Activated CD4-positive, alpha-beta T cell treated with anti-CD3 and anti-CD28 coated beads for 36 hours (primary cell): ENCODE measurements at places on chromosomes 3 and 15. TPM values are rescaled to one million over a fixed set of nuclear protein-coding genes. Genes with fewer than 3 reads are reported as not detected.

DNA sequence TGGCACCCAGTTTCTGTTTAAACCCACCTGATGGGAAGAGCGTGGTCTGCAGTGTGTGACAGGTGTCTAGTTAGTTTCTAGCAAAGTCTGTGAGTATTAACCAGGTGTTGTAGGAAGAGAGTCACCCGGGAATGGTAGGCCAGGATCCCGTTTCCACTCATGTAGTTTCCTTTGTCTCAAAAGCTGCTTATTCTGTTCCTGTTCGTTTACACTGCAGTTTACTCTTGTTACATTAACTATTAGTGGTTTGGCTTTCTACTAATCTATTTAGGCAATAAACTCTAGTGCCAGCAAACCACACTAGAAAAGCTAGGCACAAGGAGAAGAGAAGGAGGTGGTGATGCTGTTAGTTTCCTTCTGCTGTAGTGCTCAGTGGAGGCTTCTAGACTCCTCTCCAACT lies 32.7 kb downstream of the WDR76 start:
- peaks cover 55% of the 10 kb centered on the region for H3K36me3 ChIP-seq
- no peaks in the 10 kb centered on the region for H3K4me1 ChIP-seq
- H3K4me3 ChIP-seq = no peak overlapping the region
- H3K27me3 ChIP-seq = no peaks in the 10 kb centered on the region
- H3K27ac ChIP-seq = no peak overlapping the region

DNA sequence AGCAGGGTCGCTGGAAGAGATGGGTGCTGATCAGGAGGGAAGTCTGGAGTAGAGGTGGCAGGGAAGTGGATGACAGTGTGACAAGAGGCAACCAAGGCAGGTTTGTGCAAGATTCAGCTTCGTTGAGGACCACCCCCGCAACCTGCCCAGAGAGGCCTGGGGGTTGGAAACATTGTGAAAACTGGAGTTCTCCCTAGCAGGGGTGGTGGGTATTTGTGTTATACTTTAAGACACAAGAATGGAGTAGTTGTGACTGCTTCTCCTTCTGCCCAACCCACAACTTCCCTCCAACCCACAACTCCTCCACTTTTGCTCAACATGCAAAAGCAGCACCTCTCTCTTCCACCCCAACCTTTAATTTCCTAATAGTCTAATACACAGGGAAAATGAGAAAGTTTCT lies 8.6 kb upstream of the ARNT2 start:
- H3K27ac ChIP-seq = no peak overlapping the region
- DNase-seq = no peak
- H3K4me1 ChIP-seq = no peaks in the 10 kb centered on the region
- peaks cover 25% of the 10 kb centered on the region for H3K27me3 ChIP-seq
- no peak overlapping the region for H3K4me3 ChIP-seq

- no peak for DNase-seq
- no peak overlapping the region for H3K27ac ChIP-seq
- H3K4me1 ChIP-seq = no peaks in the 10 kb centered on the region
These were observed 329.7 kb downstream of the UNC13C start for GRCh38 chr15:54307926-54308325.

GRCh38 chr3:9681723-9682081 lies 21.9 kb upstream of the CPNE9 start:
- no peaks in the 10 kb centered on the region for H3K27me3 ChIP-seq
- no peak overlapping the region for H3K4me3 ChIP-seq
- H3K4me1 ChIP-seq = no peaks in the 10 kb centered on the region
- no peak overlapping the region for H3K27ac ChIP-seq
- no peak for DNase-seq

DNA sequence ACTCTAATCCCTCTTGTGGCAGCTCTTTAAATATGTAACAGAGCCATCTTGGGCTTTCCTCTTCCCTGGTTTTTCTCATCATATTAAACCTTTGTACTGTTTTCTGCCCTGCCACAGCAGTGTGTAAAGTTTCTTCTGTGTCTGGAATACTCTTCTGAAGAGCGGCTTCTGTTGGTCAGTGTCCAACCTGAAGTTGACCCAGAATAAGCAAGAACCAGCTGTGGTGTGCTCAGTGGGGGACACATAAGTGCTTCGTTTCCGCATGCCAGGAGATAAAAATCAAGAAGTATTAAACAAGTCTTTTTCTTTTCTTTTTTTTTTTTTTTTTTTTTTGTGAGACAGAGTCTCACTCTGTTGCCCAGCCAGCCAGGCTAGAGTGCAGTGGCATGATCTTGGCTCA lies 173.2 kb upstream of the CHRM5 start:
- H3K36me3 ChIP-seq = no peaks in the 10 kb centered on the region
- no peak overlapping the region for H3K4me3 ChIP-seq
- H3K4me1 ChIP-seq = no peaks in the 10 kb centered on the region
- no peak overlapping the region for H3K27ac ChIP-seq
- peaks cover 4% of the 10 kb centered on the region for H3K27me3 ChIP-seq

DNA sequence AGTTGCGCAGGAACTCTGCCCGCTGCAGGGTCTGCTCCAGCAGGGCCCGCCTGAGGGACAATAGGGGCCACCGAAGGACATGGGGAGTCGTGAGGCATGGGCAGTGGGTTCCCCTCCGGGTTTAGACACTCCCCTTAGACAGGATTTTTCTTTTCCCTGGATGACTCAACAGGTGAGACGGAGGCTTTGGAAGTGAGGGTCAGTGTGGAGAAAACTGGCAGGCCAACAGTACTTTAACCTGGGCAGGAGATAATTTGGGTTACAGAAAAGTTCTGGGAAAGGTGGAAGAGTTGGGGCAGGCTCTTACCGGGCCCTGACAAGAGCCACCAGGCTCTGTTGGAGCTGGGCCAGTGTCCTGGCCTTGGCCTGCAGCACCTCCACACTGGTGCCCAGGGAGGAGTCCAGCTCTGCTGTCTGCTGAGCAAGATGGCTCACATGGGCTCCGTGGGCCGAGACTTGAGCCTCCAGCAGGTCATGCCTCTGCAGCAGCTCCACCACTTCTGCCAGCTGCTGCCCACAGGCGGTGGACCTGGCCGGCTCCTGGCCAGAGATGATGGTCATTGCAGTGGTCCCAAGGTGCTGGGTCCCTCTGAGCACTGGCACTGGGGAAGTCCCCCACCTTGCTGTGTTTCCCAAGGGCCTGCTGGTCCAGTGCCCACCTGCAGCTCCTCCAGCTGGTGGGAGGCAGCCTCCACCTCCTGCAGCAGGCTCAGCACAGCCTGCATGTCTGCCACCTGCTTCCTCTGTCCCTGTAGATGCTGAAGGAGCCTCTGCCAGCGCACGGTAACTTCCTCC lies 11.0 kb downstream of the SPTBN5 start:
- no peak overlapping the region for H3K4me3 ChIP-seq
- peaks cover 4% of the 10 kb centered on the region for H3K4me1 ChIP-seq
- H3K27ac ChIP-seq = no peak overlapping the region
- no peaks in the 10 kb centered on the region for H3K36me3 ChIP-seq
- no peak for DNase-seq
- peaks cover 7% of the 10 kb centered on the region for H3K27me3 ChIP-seq

GRCh38 chr3:141360888-141361598 lies 7.3 kb upstream of the ZBTB38 start:
- no peak for DNase-seq
- peak overlapping the region; percentile 55 for H3K27ac ChIP-seq
- H3K27me3 ChIP-seq = no peaks in the 10 kb centered on the region
- H3K4me1 ChIP-seq = peaks cover 9% of the 10 kb centered on the region
- H3K36me3 ChIP-seq = no peaks in the 10 kb centered on the region
- H3K4me3 ChIP-seq = peak overlapping the region; percentile 20

- H3K27me3 ChIP-seq = peaks cover 57% of the 10 kb centered on the region
- no peak overlapping the region for H3K4me3 ChIP-seq
- H3K27ac ChIP-seq = no peak overlapping the region
- peaks cover 9% of the 10 kb centered on the region for H3K4me1 ChIP-seq
- peak; percentile 60 for DNase-seq
These were observed 1.5 kb downstream of the CCK start for GRCh38 chr3:42264399-42265058.

DNA sequence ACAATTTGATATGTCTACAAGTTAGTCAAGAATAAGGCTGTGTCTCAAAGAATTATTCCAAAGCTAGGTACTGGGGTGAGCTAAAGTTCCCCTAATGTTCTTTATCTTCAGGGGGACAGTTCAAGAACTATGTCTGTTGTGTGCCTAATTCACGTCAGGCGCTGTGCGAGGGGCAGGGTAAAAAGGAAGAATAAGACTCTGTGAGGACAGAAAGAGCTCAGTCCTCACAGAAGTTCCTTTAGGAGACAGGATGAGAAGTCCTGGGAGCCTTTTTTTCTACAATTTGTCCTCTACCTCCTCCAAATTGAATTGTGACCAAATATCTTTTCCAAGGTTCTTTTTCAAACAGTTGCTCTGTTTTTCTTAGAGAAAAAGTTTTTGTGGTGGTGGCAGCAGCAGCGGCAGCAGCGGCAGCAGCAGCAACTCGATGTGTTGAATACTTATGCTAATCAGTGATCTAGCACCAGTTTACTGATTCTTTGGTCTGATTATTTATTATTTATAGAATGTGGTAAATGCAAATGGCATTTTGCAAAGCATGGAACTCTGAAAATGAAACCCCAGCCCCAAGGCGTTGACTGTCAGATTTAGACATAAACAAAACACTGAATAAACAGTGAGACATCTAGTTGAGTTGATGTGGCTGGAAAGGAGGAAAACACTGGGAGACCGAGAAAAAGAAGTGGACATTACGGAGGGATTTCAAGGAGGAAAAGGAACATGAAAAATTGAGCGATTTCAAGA lies 88.6 kb downstream of the GTPBP8 start:
- H3K36me3 ChIP-seq = peaks cover 2% of the 10 kb centered on the region
- H3K4me3 ChIP-seq = no peak overlapping the region
- no peaks in the 10 kb centered on the region for H3K4me1 ChIP-seq

- no peaks in the 10 kb centered on the region for H3K36me3 ChIP-seq
- no peak overlapping the region for H3K4me3 ChIP-seq
- no peak for DNase-seq
- peaks cover 9% of the 10 kb centered on the region for H3K4me1 ChIP-seq
- H3K27me3 ChIP-seq = no peaks in the 10 kb centered on the region
These were observed 18.9 kb upstream of the ACAP2 start for GRCh38 chr3:195461594-195462307.

DNA sequence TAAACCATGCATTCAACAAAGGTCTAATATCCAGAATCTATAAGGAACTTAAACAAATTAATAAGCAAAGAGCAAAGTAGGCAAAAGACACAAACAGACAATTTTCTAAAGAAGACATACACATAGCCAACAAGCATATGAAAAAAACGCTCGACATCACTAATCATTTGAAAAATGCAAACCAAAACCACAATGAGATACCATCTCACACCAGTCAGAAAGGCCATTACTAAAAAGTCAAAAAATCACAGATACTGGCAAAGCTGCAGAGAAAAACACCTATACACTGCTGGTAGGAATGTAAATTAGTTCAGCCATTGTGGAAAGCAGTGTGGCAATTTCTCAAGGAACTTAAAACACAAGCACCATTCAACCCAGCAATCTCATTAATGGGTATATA lies 53.8 kb downstream of the FSIP1 start:
- no peak overlapping the region for H3K27ac ChIP-seq
- no peaks in the 10 kb centered on the region for H3K36me3 ChIP-seq
- no peak overlapping the region for H3K4me3 ChIP-seq
- no peak for DNase-seq

DNA sequence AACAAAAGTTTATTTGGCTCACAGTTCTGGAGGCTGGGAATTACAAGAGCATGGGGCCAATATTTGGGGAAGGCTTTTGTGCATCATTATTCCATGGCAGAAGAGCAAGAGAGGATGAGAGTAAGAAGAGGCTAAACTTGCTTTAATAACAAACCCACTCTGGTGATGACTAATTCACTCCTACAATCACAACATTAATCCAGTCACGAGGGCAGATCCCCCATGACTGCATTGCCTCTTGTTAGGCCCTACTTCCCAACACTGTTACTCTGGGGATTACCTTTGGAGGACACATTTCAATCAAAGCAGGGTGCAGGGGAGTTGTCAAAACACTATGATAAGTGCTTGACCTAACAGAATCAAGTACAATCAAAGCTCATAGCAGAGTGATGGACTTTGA lies 181.7 kb downstream of the BBX start:
- H3K36me3 ChIP-seq = no peaks in the 10 kb centered on the region
- DNase-seq = no peak
- H3K27me3 ChIP-seq = no peaks in the 10 kb centered on the region
- peaks cover 26% of the 10 kb centered on the region for H3K4me1 ChIP-seq

GRCh38 chr3:165464736-165465135 lies 268.6 kb upstream of the SLITRK3 start:
- H3K4me1 ChIP-seq = no peaks in the 10 kb centered on the region
- no peak for DNase-seq
- H3K4me3 ChIP-seq = no peak overlapping the region
- no peaks in the 10 kb centered on the region for H3K27me3 ChIP-seq
- H3K27ac ChIP-seq = no peak overlapping the region

DNA sequence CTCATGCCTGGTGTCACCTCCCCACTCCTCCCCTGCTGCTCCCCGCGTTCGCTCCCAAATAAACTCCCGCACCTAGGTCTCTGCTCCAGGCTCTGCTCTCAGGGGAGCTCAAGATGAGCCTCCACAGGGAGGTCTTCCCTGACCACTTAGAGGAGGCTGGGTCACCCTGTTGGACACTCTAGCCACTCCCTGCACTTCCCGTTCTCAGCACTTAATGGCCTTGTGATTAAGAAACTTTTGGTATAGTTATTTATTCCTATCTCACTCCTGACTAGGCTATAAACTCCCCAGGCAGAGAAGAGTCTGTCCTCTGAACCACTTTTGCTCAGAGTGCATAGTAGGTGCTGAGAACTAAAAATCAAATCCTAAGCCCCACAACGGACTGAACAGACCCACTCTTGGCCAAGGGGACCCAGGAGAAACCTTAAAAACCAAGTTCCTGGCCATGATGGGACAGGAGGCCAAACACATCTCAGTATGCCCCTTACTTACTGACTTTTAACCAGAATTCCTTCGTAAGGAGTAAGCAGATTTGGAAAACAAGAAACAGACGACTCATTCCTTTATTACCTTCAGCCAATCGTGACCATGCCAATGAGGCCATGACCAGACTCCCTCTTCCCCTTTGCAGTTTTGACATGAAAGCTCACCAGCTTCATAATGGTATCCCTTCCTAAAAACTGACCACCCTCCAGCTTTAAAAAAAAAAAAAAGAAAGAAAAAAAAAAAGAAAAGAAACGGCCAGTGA lies 69.0 kb upstream of the HRH1 start:
- DNase-seq = no peak
- H3K27me3 ChIP-seq = peaks cover 2% of the 10 kb centered on the region
- H3K36me3 ChIP-seq = no peaks in the 10 kb centered on the region
- H3K27ac ChIP-seq = no peak overlapping the region
- no peaks in the 10 kb centered on the region for H3K4me1 ChIP-seq

DNA sequence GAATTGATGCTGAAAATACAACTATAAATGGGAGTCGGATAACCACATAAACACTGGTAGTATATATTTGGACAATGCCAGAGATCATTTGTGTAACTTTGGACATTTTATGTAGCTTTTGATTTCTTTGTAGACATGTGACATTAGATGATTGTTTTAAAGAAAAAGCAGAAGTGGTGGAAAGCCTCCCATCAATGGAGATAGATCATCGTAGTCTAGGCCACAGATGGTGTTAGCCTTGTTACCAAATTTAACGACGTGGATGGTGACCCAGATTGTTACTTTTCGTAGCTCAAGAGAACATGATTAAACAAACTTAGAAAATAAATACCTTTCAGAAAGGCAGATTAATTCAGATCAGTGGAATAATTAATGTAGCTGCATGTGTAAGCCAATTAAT lies 8.8 kb downstream of the CACNA1D start:
- DNase-seq = no peak
- H3K36me3 ChIP-seq = no peaks in the 10 kb centered on the region
- peaks cover 19% of the 10 kb centered on the region for H3K27me3 ChIP-seq
- H3K4me1 ChIP-seq = no peaks in the 10 kb centered on the region
- no peak overlapping the region for H3K4me3 ChIP-seq
- no peak overlapping the region for H3K27ac ChIP-seq

The MOBP gene
- total RNA-seq = not detected

The FANCD2 gene
- 86.4 TPM for total RNA-seq

The CYP11A1 gene
- not detected for total RNA-seq

The A4GNT gene
- not detected for total RNA-seq

The UNC13C gene
- not detected for total RNA-seq

The DGKG gene
- 0.71 TPM for total RNA-seq

The CLDN18 gene
- total RNA-seq = not detected
